ENCODE measurements at places on chromosomes 7 and 10.

GRCh38 chr7:155267023-155267422 is 30.7 kb upstream of the INSIG1 start:
- no peak for DNase-seq

DNA sequence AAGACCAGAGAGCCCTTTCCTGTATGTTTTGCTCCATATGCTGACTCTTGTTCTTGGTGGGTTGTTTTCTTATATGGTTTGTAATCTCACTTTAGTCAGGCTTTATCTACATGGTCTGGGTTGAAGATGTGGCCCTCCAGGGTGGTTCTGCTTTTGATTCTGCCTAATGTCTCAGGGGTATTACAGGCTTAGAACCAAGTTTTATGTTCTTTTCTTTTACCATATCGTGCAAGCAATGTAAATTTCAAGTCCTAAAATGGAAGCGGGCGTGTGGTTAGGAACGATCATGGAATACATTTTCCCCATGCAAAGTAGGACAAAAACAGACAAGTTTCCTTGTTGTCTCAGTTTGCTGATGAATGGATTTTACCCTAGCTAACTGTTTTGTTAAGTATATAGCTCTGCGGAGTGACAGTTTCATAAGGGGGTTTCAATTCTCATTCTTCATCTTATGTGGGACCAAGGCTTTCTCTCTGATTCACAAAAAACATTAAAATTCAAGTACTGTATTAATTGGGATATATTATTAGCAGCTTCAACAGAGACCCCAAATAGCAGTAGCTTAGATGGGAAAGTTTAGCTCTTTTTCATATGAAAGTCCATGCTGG is 58.7 kb downstream of the MTURN start:
- no peak for DNase-seq

GRCh38 chr10:88236121-88236743 is 346.9 kb downstream of the RNLS start:
- no peak for DNase-seq

DNA sequence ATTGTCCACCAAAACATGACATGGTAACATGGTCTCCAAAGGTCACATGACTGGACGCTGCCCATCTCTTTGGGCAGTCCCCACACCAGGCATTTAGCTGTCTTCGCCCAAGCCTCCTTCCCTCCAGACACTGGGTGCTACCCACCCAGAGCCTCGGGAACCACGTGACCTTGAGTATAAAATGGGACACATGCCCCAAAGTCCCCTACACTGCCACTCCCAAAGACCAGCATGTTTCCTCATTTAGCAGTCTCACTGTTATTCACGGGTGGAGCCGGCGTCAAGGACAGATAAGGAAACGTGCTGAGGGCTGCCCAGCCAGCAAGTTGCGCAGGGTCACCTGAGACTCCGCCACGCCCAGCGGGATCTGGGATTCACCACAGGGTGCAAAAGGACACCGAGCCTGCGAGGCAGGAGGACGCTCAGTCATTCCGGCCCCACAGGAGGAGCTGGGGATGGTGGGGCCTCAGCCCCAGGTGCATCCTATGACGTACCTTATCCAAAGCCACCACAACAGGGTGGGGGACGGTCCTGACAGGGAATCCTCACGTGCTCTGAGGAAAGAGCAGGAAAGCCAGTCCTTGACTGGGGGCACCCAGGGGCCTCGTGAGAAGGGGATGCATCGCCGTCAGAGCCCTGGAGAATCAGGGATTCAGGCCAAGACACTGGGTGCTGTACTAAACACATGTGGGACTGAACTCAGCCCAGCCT is 226.9 kb downstream of the TNS3 start:
- no peak for DNase-seq

DNA sequence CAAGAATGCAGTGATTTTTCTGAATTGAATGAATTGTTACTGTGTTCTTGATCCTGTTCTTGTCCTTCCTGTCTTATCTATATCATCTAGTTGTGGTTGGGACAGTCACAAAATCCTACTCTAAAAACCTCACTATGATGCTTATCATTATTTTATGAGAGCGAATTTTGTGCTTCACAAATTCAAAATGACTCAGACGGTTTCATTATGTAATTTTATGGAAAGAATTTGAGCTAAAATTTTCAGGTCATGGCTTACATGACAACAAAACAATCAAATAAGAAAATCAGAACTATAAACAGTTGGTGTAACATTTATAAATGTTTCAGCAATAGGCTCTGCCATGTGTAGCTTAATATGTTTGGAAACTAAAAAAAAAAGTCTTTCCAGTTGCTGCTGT is 6.9 kb downstream of the PRKAR2B start:
- DNase-seq: no peak
